NK-92 treated with Interleukin-12 subunit alpha and Interleukin-12 subunit beta, amount 100 ng/mL, for 24 hours (cell line): ENCODE measurements at places on chromosomes 12 and 14.

DNA sequence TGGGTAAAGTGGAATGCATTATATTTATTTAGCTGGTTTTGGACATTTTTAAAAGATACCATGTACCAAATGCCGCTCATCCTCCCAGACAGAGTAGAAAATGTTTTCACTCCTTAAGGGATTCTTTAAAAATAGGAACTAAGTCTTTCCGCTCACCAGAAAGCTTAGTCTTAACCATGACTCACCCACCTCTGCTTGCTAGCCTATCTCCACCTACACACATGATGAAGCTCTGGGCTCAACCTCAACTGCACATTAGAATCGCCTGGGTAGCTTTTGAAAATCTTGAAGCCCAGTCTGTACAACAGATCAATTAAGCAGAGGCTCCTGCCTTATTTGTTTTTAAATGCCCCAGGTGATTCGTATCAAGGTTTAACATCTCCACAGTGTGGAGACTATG lies 260.5 kb downstream of the NEDD1 start:
- no peak for DNase-seq

- DNase-seq: no peak
Measured at GRCh38 chr12:114319422-114319821, 86.5 kb downstream of the TBX5 start.

DNA sequence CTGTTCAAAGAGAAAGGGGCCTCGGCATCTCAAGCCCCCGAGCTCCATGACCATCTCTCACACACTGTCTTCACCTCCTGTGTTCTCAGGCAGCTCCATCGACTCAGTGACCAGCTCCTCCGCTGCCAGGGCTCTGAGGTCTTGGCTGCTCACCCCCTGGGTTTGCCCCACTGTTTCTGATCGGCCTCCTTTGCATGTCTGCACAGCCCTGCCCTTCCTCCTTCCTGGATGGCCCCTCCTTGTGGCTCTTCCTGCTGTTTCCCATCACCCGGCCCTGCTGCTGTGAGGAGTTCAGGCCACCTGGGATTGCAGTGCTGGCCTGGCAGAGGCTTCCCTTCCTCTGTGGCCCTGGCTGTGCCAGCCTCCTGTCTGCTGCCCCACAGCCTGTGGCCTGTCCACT lies 38.1 kb upstream of the PIWIL1 start:
- no peak for DNase-seq

DNA sequence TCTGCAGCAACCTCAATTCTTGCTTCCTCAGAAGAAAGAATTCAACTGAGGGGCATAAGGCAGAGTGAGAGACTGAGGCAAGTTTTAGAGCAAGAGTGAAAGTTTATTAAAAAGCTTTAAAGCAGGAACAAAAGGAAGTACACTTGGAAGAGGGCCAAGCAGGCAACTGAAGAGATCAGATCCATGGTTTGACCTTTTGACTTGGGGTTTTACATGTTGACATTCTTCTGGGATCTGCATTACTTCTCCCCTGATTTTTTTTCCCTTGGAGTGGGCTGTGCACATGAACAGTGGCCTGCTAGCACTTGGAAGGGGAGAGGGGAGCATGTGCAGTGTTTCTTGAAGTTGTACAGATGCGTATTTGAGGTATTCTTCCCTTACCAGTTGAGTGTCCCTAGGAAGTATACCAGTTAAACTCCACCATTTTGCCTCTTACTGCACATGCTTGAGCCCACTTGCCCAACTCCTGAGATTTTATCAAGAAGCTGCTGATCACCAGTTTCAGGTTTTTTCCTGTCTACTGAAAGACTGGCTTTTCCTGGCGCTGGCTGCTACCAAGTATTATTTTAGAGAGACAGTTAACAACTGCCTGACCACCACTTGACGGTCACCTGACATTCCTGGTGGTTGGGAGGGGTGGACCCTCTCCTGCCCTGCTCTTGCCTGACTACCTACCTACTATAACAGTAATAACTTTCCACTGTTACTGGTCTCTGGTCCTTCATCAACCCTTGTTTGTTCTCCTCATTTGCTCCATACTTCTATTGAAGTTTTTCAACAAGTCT lies 26.0 kb upstream of the TMTC2 start:
- DNase-seq: no peak

DNA sequence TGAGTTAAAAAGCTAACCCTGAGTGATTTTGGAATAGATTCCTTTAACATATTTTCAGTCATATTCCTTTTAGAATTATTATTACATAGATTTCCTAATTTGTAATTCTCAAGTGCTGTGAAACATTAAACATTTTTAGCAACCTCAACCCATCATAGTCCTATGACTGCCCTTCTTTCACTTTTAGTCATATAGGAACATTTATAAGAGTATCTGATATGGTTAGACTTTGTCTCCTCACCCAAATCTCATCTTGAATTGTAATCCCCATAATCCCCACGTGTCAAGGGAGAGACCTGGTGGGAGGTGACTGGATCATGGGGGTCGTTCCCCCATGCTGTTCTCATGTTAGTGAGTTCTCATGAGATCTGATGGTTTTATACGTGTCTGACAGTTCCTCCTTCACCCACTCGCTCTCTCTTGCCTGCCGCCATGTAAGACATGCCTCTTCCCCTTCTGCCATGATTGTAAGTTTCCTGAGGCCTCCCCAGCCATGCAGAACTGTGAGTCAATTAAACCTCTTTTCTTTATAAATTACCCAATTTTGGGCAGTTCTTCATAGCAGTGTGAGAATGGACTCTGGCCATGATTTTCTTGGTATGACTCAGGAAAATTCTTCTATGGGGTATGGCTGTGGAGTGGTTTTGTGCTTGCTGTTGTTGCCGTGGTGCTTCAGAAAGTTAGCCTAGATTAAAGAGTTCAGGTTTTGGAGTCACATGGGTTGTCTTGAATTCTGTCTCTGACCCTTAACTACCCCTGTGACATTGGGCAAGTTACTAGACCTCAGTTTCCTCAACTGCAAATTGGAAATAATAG lies 83.9 kb downstream of the FUT8 start:
- no peak for DNase-seq

DNA sequence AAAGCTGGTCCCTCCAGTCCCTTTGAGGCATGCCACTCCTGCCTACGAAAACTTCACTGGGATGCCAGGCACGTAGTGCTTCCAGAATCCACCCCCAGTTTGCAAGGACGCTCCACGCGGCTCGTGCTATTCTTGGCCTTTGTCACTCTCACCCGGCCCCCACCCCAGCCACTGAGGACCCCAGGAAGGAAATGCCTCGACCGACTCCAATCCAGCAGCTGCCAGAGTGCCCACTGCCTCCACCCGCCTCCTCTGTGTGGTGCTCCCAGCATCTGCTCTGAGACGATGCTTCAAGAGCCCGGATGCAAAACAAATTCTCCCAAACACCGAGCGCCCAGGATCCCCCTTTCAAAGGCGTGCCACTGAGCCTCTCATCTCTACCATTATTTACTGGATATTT lies 123.9 kb downstream of the RFLNA start:
- DNase-seq: no peak

DNA sequence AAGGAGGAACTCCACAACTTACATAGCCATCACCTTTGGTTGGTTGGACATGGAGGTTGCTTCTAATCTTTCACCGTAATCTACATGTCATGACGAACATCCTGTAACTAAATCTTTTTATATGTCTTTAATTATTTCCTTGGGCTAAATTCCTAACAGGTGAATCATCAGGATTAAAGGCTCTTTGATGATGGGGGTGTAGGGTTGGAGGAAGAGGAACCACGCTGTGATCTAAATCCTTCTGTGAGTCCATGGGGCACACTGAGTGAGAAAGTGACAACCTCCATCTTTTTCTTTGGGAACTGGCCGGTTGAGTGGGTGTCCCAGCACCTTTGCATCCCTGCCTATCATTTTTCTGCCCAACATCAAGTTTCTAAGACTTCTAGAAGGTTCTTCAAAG lies 31.1 kb upstream of the MAP1LC3B2 start:
- no peak for DNase-seq

DNA sequence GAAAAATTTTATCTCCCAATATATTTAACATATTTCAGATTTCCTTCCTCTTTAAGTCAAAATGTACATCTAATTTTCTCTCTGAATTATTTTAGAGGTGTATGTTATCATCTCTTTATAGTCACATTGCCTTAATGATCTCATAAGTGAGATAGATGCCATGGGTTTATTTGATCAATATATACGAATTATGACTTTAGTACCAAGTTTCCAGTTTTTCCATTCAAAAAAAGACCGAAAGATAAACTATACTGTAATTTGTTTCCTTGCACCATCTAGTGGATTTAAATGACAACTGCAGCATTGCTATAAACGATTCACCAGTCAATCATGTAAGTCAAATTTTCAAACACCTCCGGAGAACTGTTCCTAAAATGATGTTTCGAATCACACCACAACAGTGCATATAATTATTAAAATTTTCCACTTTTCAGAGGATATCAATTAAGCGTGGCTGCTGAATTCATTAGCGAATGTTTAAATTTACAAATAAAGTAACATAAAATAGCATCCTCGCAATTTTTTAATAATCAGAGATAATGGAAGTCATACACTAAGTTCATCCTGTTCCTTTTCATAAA lies 419 bp upstream of the ATXN7L3B start:
- DNase-seq: no peak

GRCh38 chr12:24896171-24896570 lies 52.7 kb downstream of the BCAT1 start:
- no peak for DNase-seq

GRCh38 chr12:53683494-53683893 lies 7.6 kb upstream of the ATP5MC2 start:
- no peak for DNase-seq

- no peak for DNase-seq
Measured at GRCh38 chr14:56953884-56954283, 143.6 kb upstream of the OTX2 start.

- no peak for DNase-seq
Measured at GRCh38 chr14:68603533-68604360, 189.1 kb downstream of the ZFP36L1 start.

DNA sequence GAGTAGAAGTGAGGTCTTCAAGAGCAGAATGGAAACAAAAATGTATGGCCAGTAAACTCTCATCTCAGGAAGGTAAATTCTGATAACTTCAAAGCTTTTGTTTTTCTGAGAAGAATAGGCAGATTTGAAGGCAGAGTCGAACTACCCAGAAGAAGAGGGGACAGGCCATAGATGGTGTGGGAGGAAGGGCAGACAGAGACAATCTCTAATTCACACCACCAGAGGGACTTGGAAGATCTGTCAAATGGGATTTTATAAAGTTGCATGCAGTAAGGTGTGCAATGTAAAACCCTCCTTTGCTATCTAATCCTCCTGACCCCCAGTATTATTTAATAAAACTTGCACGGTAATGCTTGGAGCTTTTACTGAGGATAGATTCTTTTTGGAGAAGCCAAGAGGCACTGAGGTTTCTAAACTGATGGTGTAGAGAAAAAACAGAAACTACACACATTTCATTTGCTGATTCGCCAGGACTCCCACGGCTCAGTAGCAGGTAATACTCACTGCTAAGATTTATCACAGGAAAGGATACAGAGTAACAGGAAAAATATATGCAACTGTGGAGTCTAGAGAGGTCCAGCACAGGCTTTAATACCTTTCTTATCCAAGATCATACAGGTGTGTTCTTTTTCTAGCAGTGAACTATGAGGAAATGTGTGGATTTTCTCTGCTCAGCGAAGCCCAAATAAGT lies 18.3 kb downstream of the SLC38A2 start:
- DNase-seq: no peak

- no peak for DNase-seq
Measured at GRCh38 chr12:90245391-90245790, 536.8 kb upstream of the ATP2B1 start.

GRCh38 chr14:103892247-103892646 lies 36.0 kb upstream of the TDRD9 start:
- no peak for DNase-seq

DNA sequence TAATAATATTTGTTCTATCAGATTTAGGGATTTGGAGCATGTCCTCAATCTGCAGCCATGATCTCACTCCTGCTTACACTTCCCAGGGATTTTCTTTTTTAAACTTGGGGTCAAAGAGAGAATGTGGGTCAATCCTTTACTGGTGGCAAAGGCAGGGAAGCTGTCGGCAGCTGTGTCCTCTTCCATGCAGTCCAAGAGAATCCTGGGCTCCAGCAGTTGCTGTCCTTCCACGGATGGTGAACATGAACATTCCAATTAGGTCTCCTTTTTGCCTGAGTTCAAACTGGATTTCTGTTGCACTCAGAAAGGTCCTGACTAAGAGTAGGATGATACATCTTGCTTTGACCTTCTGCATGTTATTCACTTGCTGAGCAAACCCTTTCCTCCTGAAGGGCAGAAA lies 73.9 kb downstream of the ARL6IP4 start:
- no peak for DNase-seq

- no peak for DNase-seq
Measured at GRCh38 chr14:29847056-29847380, 80.6 kb downstream of the PRKD1 start.

DNA sequence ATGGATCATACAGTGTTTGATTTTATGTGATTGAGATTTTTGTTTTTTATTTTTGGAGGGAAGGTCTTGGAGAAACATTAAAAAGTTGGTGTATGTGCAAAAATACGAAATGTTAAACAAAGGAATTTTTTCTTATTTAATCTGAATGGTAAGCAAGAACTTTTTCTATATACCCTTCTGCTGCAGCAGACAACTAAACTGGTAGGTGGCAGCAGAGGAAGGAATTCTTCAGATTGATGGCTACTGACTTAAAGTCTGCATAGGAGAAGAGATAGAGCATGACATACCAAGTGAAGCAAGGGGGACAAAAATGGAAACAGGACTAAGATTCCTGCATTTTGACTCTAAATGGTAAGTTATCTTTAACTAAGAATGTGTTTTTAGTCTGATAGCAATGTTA lies 42.0 kb upstream of the A2ML1 start:
- DNase-seq: no peak

- no peak for DNase-seq
Measured at GRCh38 chr12:52389313-52390207, 4.1 kb upstream of the KRT84 start.

- DNase-seq: no peak
Measured at GRCh38 chr12:116236976-116237375, 40.5 kb downstream of the MED13L start.

DNA sequence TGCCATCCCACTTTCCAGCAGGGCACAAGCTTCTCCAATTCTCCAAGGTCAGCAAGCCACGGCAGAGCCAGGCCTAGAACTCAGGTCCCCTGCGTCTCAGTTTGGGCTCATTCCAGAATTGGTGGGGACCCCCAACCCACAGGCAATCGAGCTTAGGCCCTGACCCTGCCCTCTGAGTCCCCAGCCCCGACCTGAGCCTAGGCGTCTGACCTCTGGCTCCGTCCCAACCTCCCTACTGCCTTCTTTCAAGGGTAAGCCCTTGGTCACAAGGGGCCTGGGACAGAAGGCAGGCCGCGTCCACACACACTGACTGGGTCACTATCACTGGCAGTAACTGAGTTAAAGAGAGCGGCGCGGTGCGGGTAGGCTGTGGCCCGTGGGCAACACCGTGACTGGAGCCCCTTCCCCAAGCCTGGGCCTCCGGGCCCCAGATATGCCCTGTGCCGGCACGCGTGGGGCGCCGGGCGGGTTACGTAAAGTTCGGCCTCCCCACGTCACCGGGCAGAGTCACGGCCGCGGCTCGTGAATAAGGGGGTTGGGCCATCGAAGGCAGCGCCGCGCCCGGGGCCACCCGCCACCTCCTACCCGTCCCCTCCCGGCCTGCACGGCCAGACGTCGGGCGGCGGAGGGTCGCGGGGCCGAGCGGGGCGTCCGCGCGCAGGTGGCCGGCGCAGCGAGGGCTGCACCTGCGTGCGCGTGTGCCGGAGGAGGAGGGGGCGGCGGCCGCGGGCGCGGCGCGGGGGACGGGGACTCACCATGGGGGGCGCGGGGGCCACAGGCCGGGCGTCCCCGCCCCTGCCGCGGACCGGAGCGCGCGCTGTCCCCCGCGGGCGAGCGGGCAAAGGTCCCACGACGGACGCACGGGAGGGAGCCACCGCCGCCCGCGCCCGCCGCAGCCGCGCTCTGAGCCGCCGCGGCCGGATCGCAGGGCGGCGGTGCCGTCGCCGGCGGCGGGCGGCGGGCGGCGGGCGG lies 516 bp downstream of the ANKRD9 start:
- no peak for DNase-seq
